ENCODE measurements at places on chromosomes 4 and X.

GRCh38 chr4:84167093-84167492 lies 332.0 kb downstream of the NKX6-1 start:
- H3K4me3 ChIP-seq, result no peak overlapping the region
- no peaks in the 10 kb centered on the region for H3K27me3 ChIP-seq
- no peaks in the 10 kb centered on the region for H3K36me3 ChIP-seq
- H3K27ac ChIP-seq, result no peak overlapping the region
- no peak for DNase-seq

DNA sequence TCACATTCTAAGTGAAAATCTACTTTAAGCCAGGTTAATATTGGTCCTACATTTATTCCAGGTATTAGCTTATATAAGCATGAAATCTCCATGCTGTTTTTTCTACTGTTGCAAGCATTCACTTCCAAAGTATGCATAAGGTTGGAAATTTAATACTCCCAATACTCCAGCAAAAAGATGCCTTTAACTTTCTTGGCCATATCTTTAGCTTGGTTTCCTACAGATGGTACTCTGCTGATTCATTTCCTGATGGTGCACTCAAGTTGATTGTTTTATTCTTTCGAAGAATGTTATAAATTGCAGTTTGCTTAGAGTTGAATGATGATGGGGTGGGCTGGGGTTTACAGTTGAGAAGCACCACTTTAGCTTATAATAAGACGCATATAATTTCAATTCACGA lies 330.2 kb downstream of the PTTG2 start:
- H3K4me3 ChIP-seq, result no peak overlapping the region
- H3K27me3 ChIP-seq, result no peaks in the 10 kb centered on the region

GRCh38 chr4:91257721-91258120 lies 1046.0 kb upstream of the GRID2 start:
- no peaks in the 10 kb centered on the region for H3K36me3 ChIP-seq
- no peaks in the 10 kb centered on the region for H3K4me1 ChIP-seq
- H3K27me3 ChIP-seq, result no peaks in the 10 kb centered on the region
- DNase-seq, result no peak
- H3K4me3 ChIP-seq, result no peak overlapping the region
- H3K27ac ChIP-seq, result no peak overlapping the region

GRCh38 chr4:82865592-82865991 lies 25.4 kb downstream of the SEC31A start:
- H3K4me1 ChIP-seq, result peaks cover 12% of the 10 kb centered on the region
- no peaks in the 10 kb centered on the region for H3K27me3 ChIP-seq
- H3K27ac ChIP-seq, result no peak overlapping the region
- DNase-seq, result peak; percentile 4
- peaks cover 10% of the 10 kb centered on the region for H3K36me3 ChIP-seq

DNA sequence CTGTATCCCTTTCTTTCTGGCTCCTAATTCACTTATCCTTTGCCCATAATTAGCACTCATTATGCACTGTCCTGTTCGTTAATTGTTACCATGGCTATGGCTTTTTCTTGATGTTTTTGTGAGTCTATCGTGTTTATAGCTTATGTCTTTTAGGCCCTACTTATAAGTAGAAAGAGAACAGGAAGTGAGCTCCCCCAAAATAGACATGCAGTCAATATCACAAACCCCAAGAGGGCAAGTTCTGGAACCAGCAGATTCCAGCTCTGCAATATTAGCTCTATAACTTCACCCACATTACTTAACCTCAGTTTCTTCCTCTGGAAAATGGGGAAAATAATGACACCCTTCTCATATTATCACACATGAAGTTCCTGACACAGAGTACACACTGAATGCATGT lies 7.4 kb upstream of the HS3ST1 start:
- H3K4me1 ChIP-seq, result no peaks in the 10 kb centered on the region
- no peak overlapping the region for H3K4me3 ChIP-seq
- no peaks in the 10 kb centered on the region for H3K27me3 ChIP-seq
- no peak for DNase-seq
- H3K36me3 ChIP-seq, result no peaks in the 10 kb centered on the region

GRCh38 chrX:133300591-133300990 lies 82.4 kb upstream of the TFDP3 start:
- H3K27ac ChIP-seq, result no peak overlapping the region
- H3K4me1 ChIP-seq, result no peaks in the 10 kb centered on the region
- H3K27me3 ChIP-seq, result no peaks in the 10 kb centered on the region
- H3K36me3 ChIP-seq, result no peaks in the 10 kb centered on the region
- DNase-seq, result no peak

GRCh38 chrX:13669246-13669737 lies 16.4 kb downstream of the TCEANC start:
- H3K4me3 ChIP-seq, result no peak overlapping the region
- no peaks in the 10 kb centered on the region for H3K36me3 ChIP-seq
- peak overlapping the region; percentile 56 for H3K27ac ChIP-seq
- no peaks in the 10 kb centered on the region for H3K4me1 ChIP-seq

All from CD8-positive, alpha-beta memory T cell (primary cell).